ENCODE measurements at places on chromosomes 1 and 21.

GRCh38 chr1:11774753-11775152 lies 12.8 kb downstream of the C1orf167 start:
- no peak for DNase-seq

DNA sequence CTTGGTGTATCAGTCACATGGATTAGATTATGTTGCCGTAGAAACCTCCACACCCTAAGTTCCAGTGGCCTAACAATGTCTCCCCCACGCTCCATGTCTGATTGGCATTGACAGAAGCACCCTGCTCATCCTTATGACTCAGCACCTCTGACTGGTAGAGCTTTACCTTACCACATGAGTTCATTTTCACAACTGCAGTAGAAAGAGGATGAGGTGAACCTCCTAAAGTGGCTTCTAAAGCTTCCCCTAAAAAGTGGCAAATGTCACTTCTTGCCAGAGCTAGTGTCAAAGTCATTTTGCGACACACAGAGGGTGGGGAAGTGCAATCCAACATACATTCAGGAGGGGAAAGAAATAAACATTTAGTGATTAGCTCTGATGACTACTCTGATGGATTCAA lies 30.6 kb upstream of the LYPD8 start:
- no peak for DNase-seq

- DNase-seq = no peak
Measured at GRCh38 chr1:101907264-101907663, 89.5 kb downstream of the OLFM3 start.

GRCh38 chr1:8370046-8370881 lies 52.4 kb downstream of the SLC45A1 start:
- DNase-seq = no peak

DNA sequence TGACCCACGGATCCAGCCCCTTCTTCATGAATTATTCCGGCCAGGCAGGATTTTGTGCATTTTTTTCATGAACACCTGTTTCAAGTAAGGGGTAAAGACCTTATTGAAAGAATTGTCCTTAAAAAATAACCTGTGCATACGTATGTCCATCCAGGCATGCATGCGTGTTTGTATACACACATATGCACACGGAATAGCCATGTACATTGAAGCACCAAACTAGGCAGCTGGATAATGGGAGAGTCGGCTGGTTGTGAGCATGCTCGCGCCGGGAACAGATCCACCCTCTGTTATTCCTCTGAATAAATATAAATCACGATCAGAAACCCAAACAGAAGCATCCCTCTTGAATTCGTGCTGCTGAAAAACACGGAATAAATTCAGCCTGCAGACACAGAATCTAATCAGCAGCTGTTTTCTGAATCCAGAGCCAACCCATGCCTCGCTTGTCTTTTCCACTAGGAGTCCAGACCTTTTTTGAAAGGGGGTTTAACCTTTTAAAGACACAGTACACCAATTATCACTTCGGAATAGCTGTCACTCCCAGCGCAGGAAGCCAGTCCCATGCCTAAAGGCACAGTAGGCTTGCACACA lies at the start of gene HIVEP3:
HIVEP3 (minus strand) TSS at position 473 of the 594 bp plus-strand sequence.
- no peak for DNase-seq

DNA sequence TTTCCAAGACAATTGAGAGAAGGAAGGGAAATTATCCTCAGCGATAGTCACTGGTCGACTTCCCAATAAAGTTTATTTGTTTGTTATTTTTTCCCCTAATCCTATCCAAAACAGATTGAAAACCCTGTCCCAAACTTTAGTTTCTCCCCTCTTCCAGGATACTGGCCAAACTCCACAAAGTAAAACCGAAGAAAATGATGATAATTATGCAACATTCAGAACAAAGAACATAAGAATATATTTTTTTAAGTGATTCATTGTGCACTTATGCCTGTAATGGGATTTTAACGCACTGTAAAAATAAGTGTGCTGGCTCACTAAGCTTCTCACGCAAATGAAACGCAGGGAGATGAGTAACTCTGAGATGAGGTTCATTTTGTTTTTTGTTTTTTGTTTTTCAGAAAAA lies 6.0 kb downstream of the GLIS1 start:
- no peak for DNase-seq

DNA sequence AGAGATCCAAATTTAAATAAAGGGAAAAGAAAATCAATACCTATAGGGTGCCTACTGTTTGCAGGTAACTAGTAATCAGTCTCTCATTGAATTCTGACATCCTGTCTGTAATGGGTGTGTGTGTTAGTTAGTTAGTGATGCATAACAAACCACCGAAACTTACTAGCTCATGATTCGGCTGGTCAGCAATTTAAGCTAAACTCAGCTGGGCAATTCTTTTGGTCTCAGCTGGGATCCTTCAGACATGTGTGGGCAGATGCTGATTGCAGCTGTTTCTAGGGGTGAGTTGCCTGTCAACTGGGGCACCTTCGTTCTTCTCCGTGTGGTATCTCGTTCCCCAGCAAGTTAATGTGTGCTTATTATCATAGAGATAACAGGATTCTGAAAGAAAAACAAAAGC lies 40.2 kb upstream of the ZNF124 start:
- no peak for DNase-seq

DNA sequence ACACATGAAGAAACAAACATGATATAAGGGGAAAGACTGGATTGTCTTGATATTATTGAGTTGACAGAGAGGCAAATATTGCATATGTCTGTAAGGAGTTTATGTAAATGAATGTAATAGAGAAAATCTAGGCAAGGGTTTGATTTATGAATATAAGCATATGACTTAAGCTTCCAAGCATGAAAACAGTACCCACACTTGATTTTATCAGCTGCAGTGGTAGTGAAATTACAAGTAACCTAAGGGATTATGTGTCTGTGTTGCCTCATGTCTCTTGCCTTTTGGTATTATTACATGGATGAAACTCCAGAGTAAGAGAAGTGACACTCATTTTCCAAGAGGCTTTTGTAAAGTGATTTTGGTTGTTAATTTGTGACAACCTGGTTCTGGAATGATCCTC lies 1678.9 kb downstream of the KCNT2 start:
- no peak for DNase-seq

DNA sequence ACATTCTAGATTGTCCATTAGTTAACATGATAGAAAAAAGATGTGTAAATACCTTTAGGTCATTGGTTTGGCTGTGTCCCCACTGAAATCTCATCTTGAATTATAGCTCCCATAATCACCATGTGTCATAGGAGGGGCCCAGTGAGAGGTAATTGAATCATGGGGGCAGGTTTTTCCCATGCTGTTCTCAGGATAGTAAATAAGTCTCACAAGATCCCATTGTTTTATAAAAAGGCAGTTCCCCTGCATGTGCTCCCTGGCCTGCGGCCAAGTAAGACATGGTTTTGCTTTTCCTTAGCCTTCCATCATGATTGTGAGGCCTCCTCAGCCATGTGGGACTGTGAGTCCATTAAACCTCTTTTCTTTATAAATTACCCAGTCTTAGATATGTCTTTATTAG lies 32.5 kb upstream of the SLC44A5 start:
- no peak for DNase-seq

GRCh38 chr1:153371231-153371630 lies 4.2 kb downstream of the S100A12 start:
- no peak for DNase-seq

DNA sequence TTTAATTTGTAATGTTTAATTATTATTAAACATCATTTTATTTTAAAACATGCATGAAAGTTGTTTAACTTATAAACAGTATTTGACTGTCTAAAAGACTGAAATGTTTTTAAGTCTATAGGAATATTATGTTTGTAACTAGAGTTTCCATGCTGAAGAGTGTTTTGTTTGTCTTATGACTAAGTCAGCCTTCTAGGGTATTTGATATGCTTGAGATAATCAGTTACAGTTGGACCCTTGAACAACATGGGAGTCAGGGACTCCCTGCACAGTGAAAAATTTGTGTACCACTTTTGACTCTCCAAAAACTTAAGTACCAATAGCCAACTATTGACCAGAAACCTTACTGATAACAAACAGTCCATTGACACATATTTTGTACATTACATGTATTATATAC lies 45.5 kb upstream of the KANK4 start:
- DNase-seq = no peak

DNA sequence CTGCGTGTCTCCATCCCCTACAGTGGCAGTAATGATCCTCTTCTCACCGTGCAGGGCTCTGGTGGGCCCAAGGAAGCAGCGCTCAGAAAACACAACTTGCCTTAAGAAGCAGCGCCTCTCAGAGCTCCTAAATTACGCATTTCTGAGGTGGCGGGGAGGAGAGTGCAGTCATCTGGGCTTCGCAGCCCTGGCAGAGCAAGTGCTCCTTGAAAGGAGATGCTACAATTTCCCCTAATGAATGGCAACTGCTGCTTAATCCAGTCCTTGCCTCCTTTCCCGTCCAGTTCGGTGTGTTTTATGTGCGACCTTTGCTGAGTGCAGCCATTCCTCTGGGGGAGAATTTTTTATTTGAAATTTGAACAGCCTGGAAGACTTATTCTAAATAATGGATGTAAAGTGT lies 287.3 kb downstream of the PTPRU start:
- DNase-seq = no peak

DNA sequence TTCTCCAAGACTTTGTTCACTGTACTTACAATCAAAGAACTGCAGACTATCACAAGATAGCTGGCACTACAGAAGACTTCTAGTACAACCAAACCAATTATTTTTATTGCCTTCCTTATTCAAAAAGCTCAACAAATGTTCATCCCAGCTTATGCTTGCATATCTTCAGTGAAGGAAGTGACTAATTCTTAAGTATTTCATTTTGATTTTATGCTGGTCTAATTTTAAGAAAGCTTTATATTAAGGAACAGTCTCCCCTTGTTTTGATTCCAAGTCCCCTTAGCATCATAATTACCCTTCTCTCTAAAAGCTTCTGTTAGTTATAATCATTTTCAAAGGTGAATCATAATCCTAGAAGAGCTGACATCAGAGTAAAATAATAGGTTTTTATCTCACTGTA lies 132.9 kb downstream of the LRRIQ3 start:
- no peak for DNase-seq

DNA sequence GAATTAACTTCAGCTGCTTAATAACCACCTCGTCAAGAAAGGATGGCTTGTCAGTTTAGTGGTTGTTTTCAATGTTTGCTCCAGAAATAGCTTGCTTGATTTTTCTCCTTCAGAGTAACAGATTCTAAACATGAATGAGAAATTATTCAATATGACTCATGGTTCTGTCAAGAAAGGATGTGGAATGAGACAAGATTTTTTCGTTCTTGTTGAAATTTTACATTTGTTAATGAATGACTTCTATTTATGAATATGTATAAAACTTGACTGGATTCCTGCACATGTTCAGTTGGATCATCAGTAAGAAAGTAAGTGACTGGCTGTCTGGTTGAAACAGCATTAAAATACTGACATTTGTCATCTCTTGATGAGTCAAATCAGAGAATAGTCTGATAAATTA lies 38.3 kb downstream of the IFI44 start:
- DNase-seq = no peak

DNA sequence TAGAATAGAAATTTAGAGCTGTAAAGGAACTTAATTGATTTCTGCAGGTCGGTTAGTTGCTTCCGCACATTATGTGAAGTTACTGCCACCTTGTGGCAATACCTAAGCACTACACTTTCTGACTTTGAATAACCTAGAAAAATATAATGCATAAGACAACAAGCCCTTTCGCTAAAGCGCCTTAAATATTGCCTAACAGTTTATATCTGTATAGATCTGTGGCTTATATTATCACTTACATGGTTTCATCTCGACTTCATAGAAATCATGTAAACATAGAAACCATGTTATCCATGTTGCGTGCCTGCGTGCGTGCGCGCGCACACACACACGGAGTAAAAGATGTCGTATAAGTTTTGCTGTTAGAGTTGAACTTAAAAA lies 10.9 kb upstream of the IFI16 start:
- peak; percentile 23 for DNase-seq

DNA sequence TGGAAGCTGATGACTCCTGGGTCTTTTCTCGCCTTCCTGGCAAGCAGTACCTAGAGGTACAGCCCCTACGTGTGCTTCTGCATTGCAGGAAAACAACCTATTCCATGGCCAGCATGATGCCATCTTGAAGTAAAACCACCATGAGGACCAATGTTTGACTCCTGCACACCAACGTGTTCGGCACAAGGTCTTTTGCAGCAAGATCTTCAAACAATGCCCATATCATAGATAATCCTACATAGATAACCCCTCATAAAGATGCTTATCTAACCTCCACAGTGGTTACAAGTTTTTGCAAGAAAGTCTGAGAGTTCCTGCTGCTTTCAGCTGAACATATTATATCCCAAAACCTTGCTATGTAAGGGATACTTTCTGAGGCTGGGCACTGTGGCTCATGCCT lies 141.1 kb upstream of the MAP1LC3C start:
- no peak for DNase-seq

GRCh38 chr1:47785561-47786271 lies 211.5 kb downstream of the TRABD2B start:
- no peak for DNase-seq

DNA sequence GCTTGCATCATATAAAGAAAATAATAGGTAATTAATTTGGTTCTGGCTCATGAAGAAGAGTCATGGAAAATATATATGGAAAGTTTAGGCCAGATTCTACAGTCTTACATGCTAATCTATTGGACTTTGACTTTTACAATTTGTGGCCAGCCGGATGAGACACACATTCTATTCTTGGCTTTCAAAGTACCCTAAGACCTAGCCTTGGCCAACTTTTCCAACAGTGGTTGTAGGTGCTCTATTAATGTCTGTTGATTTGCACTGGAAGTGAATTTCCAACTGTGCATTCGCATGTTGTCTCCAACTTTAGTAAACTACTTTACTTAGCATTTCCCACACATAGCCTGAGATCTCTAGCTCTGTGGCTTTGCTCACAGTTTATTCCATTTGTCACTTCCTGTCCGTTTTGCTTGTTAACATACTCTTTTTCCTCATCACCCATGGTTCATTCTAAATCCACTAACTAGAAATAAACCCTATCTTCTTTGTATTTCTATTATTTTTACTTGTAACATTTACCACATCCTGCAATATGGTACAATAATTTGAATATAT lies 644.0 kb downstream of the PTPRC start:
- no peak for DNase-seq

GRCh38 chr21:34814529-34814951 lies 145.7 kb downstream of the CLIC6 start:
- no peak for DNase-seq

- DNase-seq = no peak
Measured at GRCh38 chr1:245454051-245454450, 299.3 kb downstream of the KIF26B start.

GRCh38 chr1:234624724-234625117 lies 14.7 kb upstream of the IRF2BP2 start:
- no peak for DNase-seq

GRCh38 chr1:244727871-244728474 lies 75.0 kb downstream of the DESI2 start:
- DNase-seq = no peak

GRCh38 chr1:162276493-162276892 lies 100.2 kb downstream of the SPATA46 start:
- no peak for DNase-seq

- no peak for DNase-seq
Measured at GRCh38 chr1:1306661-1307260, 969 bp downstream of the ACAP3 start.

- no peak for DNase-seq
Measured at GRCh38 chr1:234271243-234271606, 102.0 kb upstream of the COA6 start.

GRCh38 chr1:156656806-156657740 lies 15.2 kb downstream of the BCAN start:
- peak; percentile 60 for DNase-seq

GRCh38 chr1:153490272-153491051 lies 30.0 kb upstream of the S100A7 start:
- no peak for DNase-seq

GRCh38 chr1:88698764-88699163 lies 14.7 kb downstream of the PKN2 start:
- DNase-seq = no peak
